ENCODE measurements at places on chromosomes 12 and 14. TPM values are rescaled to one million over a fixed set of nuclear protein-coding genes. Genes with fewer than 3 reads are reported as not detected.

- no peaks in the 10 kb centered on the region for H3K36me3 ChIP-seq
- no peak overlapping the region for H3K4me3 ChIP-seq
- no peaks in the 10 kb centered on the region for H3K4me1 ChIP-seq
- H3K27me3 ChIP-seq = no peaks in the 10 kb centered on the region
- H3K27ac ChIP-seq = no peak overlapping the region
- DNase-seq = no peak
Observed at GRCh38 chr12:9256341-9256740, 48.1 kb upstream of the PZP start.

The KRT79 gene
- total RNA-seq = not detected

DNA sequence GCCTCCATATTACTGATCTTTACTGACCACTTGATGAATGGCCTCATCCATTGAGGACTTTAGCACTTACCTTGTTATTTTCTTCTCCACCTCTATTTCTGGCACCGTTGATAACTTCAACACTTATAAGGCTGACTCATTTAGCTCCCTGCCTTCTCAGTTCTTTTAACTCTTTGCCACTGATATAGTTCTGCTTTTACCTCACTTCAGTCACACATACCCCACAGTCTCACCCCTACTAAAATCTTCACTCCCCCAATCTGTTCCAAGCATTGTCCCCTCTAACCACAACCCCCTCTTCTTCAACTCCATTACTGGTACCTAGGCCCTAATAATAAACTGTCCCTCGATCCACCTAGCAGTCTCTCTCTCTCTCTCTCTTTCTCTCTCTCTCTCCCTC, 141.0 kb downstream of the PAH start:
- H3K36me3 ChIP-seq = no peaks in the 10 kb centered on the region
- DNase-seq = no peak
- H3K27me3 ChIP-seq = no peaks in the 10 kb centered on the region
- no peak overlapping the region for H3K27ac ChIP-seq
- no peaks in the 10 kb centered on the region for H3K4me1 ChIP-seq

The KRT71 gene
- total RNA-seq = not detected

The COX8C gene
- total RNA-seq = not detected

DNA sequence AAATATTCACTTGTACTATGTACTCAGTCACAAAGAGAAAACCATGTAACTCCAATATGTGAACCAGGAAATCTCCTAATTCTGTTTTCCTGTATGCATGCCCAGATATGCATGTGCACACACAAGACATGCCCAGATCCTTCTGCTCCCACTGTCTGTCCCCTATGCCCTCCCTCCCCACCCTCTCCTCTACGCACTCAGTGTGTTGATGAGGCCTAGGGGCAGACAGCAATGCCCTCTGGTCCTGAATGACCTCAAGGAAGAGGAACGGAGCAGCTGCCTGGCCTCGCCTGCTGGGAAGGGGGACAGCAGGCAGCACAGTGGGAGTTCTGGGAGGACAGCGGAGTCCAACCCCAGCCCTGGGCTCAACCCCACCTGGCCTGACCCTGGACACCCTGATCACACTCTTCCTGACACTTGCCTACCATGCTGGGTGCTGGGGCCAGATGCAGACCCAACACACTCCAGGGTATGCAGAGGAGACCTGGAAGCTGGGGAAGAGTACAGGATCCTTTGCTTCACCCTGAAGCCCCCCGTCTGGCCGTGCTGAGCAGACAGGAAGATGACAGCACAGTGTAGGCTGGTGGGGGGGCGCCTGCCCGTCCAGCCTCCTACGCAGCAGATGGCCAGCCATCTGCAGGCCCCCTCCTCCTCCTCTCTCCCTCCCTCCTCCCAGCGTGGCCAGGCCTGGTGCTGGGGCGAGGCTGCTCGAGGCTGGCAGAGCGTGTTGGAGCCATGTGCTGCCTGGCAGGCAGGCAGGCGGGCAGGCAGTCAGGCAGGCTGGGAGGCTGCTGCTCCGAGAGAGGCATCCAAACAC, 106.6 kb upstream of the NCOR2 start:
- no peaks in the 10 kb centered on the region for H3K36me3 ChIP-seq
- no peak overlapping the region for H3K4me3 ChIP-seq
- H3K4me1 ChIP-seq = peaks cover 18% of the 10 kb centered on the region
- DNase-seq = no peak
- no peaks in the 10 kb centered on the region for H3K27me3 ChIP-seq

DNA sequence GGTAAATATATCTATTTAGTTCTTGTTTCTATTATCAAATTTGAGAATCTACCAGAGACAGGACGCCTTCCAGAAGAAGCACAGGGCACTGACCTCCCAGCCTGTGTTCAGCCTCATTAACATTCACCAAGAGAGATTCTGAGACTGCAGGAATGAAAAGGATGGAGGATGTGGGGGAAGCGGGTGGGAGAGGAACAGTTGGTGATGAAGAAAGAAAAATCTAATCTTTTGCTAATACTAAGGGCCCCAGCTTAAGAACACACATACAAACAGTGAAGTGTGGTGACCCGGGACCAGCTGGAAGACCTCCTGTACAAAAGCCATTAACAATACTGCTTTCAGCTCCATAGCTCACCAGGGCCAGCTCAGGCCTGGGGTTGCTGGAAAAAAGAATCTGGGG, 160.5 kb downstream of the NUAK1 start:
- no peak for DNase-seq
- H3K4me1 ChIP-seq = no peaks in the 10 kb centered on the region
- no peaks in the 10 kb centered on the region for H3K27me3 ChIP-seq
- no peak overlapping the region for H3K27ac ChIP-seq

The LYZ gene
- total RNA-seq = 18.3 TPM

DNA sequence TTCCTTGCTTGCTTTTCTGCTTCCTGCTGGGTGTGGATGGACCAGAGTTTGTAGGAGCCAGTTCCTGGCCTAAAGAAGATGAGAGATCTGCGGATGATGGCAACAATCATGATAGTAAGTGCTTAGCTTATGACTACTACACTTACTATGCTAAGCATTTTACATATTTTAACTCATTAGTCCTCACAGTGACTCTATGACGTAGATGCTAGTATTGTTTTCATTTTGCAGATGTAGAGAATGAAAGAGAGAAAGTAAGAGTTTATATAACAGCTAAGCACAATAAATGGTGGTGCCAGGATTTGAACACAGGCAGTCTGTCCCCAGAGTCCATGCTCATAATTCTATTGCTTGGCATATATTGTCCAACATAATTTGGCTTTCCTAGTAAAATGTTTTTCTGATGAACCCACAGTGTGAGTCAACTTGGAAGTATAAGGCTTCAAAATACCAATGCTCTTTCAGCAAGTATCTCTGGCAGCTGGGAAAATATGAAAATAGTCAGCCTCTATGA, 363.2 kb upstream of the DDHD1 start:
- no peak overlapping the region for H3K4me3 ChIP-seq
- no peaks in the 10 kb centered on the region for H3K27me3 ChIP-seq
- H3K4me1 ChIP-seq = no peaks in the 10 kb centered on the region
- DNase-seq = no peak

GRCh38 chr12:86712425-86712843, 456.2 kb upstream of the MGAT4C start:
- no peak for DNase-seq
- H3K4me1 ChIP-seq = no peaks in the 10 kb centered on the region
- H3K4me3 ChIP-seq = no peak overlapping the region
- H3K27me3 ChIP-seq = no peaks in the 10 kb centered on the region
- H3K36me3 ChIP-seq = no peaks in the 10 kb centered on the region
- no peak overlapping the region for H3K27ac ChIP-seq

The LGALS3 gene
- 18.7 TPM for total RNA-seq

The RBP5 gene
- 71.5 TPM for total RNA-seq

- DNase-seq = no peak
- H3K36me3 ChIP-seq = no peaks in the 10 kb centered on the region
- H3K4me3 ChIP-seq = no peak overlapping the region
- H3K4me1 ChIP-seq = no peaks in the 10 kb centered on the region
- no peaks in the 10 kb centered on the region for H3K27me3 ChIP-seq
- no peak overlapping the region for H3K27ac ChIP-seq
Observed at GRCh38 chr14:65650826-65651225, 238.3 kb downstream of the FUT8 start.

- H3K27me3 ChIP-seq = no peaks in the 10 kb centered on the region
- no peak for DNase-seq
- H3K4me1 ChIP-seq = no peaks in the 10 kb centered on the region
- no peak overlapping the region for H3K4me3 ChIP-seq
- H3K27ac ChIP-seq = no peak overlapping the region
Observed at GRCh38 chr14:55921511-55921910, 196.7 kb upstream of the PELI2 start.

- H3K4me1 ChIP-seq = no peaks in the 10 kb centered on the region
- H3K27ac ChIP-seq = no peak overlapping the region
- no peak for DNase-seq
- H3K36me3 ChIP-seq = no peaks in the 10 kb centered on the region
Observed at GRCh38 chr14:52690983-52691760, 4.2 kb downstream of the ERO1A start.

GRCh38 chr14:70882776-70883492, 24.3 kb upstream of the PCNX1 start:
- DNase-seq = no peak
- H3K36me3 ChIP-seq = no peaks in the 10 kb centered on the region
- no peaks in the 10 kb centered on the region for H3K4me1 ChIP-seq
- H3K27ac ChIP-seq = no peak overlapping the region
